ENCODE measurements at places on chromosomes 1 and 21.
A peak's percentile ranks its signal among the peaks of the same experiment; 100 is the strongest.

DNA sequence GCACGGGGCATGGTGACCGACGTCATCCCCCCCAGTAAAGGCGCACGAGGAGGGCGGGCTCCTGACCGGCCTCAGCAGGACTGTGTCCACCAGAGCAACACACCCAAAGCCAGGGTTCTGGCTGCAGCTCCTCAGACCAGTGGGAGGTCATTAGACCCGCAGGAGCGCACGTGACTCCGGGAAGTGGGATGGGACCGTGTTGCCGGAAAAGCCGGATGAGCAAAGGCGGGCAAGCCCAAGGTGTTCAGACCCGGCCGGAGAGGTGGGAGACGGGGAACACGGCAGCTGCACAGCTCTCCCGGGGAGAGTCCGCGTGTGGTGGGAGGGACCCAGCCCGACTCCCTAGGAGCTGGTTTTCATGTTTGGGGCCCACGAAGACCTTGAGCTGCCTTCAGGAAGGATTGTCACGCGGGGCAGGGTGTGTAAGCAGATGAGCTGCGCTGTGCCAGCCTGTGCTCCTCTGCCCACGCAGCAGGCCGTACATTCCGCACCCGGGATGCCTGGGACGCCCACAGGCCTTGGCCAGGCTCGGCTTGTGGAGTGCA lies 20.6 kb upstream of the TRAPPC10 start:
- no peak for DNase-seq

GRCh38 chr1:174017231-174017970 lies 4.8 kb downstream of the RC3H1 start:
- no peak for DNase-seq

- no peak for DNase-seq
Observed at GRCh38 chr1:145702052-145702451, 5.1 kb downstream of the PDZK1 start.

DNA sequence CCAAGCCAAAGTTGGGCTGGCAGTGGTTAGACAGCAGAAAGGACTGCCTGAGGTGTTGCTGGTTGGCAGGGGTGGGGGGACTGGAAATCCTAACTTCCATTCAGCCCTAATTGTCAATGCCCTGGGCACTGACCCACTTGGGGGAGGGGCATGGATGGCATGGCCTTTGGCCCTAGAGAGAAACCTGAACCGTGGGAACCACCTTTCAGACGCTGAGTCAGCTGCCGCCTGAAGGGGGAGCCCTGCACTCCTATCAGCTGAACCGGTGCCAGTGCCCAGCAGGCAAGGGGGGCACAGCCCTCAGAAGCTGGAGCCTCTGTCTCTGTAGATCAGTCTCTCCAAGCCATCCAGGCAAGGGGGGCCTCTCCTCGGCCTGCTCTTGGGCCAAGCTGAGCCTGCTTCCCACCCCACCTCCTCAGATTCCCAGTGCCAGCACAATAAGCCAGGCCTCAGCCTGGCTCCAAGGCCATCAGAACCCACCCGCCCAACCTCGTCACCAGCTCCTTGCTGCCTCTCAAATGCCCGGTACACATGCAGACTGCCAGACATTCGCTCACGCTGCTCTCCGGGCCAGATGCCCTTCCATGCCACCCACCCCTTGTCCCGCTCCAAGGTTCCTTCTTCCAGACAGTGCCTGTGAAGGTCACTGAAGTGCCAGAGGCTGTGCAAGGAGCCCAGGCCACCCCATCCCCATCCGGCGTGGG lies 11.6 kb downstream of the TINAGL1 start:
- DNase-seq = no peak

- DNase-seq = no peak
Observed at GRCh38 chr1:67755619-67756018, 70.6 kb downstream of the GADD45A start.

DNA sequence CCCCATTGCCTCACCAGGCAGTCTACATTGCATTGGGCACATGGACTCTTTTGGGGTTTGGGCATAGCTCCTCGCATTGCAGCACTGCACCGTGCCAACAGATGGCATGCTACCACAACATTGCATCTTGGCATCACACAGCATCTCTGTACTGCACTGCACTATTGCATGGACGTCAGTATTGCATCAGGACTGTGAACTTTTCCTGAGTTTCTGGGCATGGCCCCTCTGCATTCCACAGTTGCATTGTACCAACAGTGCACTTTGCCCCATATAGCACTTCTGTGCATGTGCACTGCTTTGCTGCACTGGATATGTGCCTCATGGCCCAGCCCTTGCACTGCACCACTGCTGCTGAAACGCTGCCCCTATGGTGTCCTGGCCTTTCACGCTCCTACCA lies 9.6 kb downstream of the PTPRU start:
- peak; percentile 72 for DNase-seq

GRCh38 chr1:172609528-172609927 lies 49.4 kb upstream of the FASLG start:
- peak; percentile 15 for DNase-seq
